ENCODE measurements at places on chromosomes 3 and 15.

GRCh38 chr15:50576166-50576565 is 29.7 kb upstream of the USP50 start:
- DNase-seq = no peak

- DNase-seq = no peak
These were observed 336.6 kb downstream of the OCA2 start for GRCh38 chr15:27762471-27762870.

- no peak for DNase-seq
These were observed 43.7 kb upstream of the TIPARP start for GRCh38 chr3:156630773-156631093.

DNA sequence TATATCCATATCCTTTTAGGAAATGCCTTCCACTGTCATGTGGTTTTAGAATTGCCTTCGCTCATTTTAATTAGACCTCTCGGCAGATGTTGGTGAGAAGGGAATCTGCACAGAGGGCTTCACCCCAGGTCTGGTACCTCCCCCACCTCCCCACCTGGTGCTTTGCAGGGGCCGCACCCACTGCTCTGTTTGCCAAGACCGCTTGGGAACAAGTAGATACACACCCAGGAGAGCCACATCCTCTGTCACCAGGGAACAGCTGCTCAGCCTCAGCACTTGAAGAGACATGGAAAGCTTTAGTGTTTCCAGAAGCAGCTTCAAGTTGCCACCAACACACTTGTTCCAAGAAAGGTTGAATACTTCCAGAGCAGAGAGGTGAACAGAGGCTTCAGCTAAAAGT is 21.8 kb downstream of the LRRC31 start:
- no peak for DNase-seq

DNA sequence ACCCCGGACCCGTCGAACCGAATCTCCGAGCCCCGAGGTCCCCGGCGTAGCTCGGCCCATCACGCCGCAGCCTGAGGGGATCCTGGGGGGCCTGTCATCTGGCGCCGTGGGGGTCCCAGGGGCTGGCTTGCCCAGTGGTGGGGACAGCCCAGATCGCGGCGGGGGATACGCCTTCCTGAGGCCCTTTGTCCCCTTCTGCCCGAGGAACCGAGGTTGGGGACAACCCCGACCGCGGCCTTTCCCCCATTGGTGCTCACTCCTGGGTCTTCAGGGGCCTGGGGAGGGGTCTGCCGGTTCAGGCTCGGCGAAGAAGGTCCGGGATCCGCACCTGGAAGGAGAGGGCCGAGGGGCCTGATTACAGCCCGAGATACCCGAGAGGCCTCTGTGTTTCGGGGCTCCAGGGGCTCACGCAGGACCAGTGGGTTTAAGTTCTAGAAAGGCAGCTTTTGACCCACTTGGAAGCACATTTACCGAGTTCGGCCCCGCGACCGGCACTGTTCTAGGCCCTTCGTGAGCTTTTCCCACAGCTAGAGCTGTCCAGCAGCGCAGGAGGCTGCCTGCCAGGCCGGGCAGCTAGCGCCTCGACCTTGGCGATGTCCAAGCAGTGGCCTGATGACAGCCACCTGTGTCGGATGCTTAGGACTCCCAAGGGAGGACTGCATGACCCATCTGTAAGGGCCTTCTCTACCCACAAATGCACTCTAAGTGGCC is 504 bp downstream of the ABHD2 start:
- DNase-seq = no peak

- no peak for DNase-seq
These were observed 28.4 kb upstream of the IFT57 start for GRCh38 chr3:108250626-108251025.
